ENCODE measurements at places on chromosomes 11 and 22.

GRCh38 chr11:69638941-69639681, 1.8 kb upstream of the CCND1 start:
- no peak for DNase-seq

GRCh38 chr11:45102361-45102809, 44.1 kb upstream of the PRDM11 start:
- no peak for DNase-seq

- no peak for DNase-seq
These were observed 23.0 kb downstream of the RNF121 start for GRCh38 chr11:71951741-71952310.

DNA sequence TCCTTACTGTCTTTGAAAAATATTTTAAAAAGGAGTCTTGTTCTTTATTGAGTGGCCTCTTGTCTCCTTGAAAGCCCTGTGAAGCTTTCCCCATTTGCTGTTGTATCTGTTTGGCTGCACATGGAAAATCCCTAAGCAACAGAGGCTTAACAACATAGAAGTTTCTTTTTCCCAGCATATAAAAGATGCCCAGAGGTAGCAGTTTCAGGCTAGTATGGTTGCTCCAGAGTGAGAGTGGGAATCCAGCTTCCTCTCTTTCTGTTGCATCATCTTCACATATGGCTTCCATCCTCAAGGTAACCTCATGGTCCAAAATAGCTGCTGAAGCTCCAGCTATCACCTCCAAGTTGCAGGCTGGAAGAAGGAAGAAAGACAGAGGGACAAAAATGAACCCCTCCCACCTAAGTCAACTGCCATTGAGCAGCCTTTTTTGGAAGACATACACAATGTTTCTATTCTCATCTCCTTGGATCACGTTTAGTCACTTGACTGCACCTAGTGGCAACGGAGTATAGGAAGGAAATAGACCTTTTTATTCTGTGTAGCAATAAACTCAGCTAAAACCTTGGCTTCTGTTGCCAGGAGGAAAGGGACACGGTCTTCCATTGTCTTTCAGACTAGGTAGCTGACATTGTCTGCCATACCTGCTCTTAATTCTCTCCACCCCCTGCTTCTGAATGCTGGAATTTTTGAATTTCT, 5.3 kb downstream of the CSF2RB start:
- DNase-seq, result no peak

DNA sequence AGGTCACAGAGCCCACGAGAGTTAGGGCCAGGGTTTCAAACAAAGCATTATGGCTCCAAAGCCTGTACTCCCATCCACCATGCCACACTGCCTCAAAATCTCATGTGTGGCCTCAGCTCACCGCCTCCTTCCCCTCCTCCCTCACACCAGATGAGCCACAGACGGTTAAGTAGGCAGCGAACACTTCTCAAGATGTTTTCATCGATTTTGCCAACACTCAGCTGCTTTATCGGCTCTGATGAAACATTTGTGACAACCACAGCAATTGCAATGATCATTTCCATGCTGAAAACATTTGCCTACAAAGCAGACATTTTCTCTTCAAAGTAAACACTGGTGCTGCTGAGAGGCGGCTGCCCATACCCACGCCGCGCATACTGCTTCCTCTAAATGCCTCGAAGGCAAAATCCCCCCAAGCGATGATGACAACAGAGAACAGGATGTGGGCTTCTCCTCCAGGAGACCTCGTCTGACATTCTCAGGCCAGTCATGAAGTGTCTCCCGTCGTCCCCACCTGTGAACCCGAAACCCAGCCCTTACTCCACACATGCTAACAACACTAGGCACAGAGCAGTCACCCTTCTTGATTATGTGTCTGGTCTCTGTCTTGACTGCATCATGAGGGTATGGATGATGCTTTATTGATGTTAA, 599.2 kb downstream of the SOX6 start:
- DNase-seq, result no peak

DNA sequence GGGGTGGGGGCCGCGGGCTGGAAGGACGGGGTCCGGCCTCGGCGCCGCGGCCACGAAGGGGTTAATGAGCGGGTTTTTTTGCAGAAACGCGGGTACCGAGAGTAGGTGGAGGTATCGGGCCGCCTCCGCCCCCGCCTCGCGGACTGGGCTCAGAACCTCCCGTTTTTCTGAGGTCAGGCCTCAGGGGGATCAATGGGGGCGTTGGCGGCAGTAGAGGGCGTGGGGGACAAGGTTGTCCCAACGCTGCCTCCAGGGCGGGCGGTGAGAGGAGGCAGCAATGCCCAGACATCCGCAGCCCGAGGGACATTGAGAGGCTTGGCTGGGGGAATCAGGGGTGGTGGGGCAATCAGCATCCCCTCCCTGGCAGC, 34.8 kb upstream of the PRODH start:
- no peak for DNase-seq

- DNase-seq, result no peak
These were observed 116.5 kb upstream of the MTNR1B start for GRCh38 chr11:92852946-92853345.

GRCh38 chr22:20654343-20655208, 119.3 kb upstream of the SERPIND1 start:
- DNase-seq, result no peak

- no peak for DNase-seq
These were observed 80.1 kb downstream of the C2CD3 start for GRCh38 chr11:74090701-74091100.

DNA sequence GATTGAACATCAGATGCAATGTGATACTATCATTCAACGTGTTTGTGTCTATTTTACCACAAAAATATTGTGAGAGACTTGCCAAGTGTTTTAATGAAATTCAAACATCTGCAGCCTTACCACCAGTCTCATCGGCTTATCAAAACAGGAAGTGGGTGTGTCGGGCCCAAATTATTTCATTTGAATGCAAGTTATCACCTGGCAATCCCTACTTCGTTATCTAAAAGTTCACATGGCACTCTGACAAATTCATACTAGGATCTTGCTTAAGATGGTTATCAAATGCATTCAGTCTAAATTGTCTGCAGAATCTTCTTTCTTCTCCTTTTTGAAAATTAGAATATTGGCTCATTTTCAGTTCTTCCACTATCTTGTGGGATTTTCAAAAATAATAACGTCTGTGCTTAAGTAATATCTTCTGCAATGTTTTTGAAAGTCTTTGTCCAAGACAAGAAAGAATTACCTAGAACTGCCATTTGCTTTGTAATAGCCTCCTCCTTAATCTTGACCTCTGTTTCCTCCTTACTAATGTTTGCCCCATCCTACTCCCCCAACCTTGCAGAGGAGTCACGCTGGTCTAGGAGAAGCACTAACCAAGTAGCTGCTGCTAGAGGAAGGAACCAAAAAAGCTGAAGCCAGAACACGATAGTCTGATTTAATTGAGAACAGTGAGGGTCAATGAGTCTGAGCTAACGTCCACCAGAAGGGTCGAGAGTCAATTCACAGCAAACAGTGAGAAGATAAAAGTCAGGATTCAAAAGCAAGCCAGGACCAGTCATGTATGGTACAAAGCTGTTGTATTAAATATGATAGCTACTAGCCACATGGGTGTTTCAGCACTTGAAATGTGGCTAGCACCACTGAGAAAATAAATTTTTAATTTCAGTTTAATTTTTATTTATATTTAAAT, 10.2 kb upstream of the BIRC3 start:
- no peak for DNase-seq

GRCh38 chr11:108154591-108154990, 33.2 kb downstream of the ACAT1 start:
- DNase-seq, result no peak

DNA sequence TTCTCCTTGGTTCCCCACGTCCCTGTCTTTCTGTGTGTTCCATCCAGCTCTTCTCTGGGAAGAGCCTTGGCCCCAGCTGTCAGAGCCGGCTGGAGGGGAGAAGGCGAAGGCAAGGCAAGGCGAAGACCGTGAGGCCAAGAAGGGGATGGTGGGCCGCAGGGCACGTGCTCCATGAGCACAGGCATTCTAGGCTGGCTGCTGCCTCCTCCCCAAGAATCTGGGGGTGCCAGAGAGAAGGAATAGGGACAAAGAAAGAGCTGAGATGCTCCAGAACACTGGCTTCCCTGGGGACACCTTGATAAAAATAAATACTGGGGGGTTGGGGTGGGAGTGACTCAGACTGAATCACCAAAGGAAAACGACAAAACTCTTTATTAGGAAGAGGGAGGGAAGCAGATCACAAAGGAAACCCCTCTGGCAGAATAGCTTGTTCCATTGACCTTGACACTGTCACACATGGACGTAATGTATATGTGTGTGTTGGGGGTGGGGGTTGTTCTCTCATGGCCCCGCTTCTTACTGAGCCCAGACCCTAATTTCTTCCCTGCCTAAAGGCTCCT, 52.5 kb downstream of the NECTIN1 start:
- DNase-seq, result no peak

DNA sequence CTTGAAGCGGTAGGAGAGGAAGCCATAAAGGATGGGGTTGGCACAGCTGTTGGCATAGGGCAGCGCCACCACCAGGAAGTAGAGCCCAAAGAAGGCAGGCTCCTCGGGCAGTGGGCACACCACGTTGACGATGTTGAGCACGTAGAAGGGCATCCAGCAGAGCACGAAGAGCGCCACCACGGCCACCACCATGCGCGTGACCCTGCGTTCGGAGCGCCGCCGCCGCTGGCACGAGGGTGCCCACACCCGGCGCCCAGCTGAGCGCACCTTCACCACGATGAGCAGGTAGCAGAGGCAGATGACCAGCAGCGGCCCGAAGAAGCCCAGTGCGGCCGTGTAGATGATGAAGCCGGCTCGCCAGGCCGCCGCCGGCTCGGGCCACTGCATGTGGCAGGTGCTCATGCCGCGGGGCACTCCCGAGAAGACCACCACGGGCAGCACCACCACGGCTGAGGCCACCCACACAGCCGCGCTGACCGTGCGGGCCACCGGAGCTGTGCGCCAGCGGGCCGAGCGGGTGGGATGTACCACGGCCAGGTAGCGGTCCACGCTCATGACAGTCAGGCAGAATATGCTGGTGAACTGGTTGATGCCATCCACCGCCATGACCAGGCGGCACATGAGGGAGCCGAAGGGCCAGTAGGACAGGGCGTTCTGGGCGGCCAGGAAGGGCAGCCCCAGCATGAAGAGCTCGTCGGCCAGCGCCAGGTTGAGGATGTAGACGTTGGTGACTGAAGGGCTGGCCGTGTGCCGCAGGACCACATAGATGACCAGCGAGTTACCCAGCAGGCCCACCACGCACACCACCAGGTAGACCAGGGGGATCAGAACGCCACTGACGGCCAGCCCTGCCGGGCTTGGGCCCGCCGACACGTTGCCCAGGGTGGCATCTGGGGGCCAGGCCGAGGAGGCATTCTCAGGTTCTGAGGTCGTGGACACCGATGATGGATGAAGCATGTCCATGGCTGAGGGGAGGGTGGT, 5.1 kb downstream of the SSTR3 start:
- DNase-seq, result no peak

DNA sequence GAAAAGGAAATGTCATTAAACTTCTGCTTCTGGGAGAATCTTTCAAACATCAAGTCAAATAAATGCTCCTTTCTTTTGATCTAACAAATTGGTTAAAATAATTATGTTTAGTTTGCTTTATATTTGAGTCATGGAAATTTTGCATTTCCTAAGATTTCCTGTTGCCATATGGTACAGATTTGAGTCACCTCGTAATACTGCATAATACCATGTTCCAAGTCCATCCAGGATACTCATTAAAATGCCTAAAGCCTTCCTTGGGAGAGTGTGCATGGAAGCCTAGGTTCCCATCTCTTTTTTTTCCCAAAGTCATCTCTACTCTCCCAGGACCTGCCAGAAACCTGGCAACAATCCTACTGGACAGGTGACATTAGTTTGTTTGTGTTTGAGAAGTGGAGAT, 4.2 kb downstream of the OR9I1 start:
- DNase-seq, result no peak

Data from stimulated activated CD8-positive, alpha-beta memory T cell treated with anti-CD3 and anti-CD28 coated beads, Interleukin-15, amount 100 ng/mL, for 4 hours (primary cell).